Substantia nigra (tissue), 51 donors: ENCODE measurements at places on chromosomes 11 and 22.

DNA sequence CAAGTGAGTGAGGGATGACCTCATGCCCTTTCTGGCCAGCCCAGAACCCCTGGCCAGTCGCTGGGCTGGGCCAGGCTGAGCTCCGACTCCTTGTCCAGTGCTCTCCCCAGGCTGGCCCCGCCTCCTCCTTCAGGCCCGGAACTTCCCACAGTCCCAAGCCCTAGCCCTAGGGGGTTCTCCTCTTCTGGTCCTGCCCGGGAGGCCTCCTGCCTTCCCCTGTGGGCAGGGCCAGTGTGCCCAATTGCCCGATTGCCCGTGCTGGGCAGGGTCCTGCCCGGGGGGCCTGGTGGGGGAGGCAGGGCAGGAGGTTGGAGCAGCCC is 4.2 kb downstream of the TCIRG1 start:
- DNase-seq = no peak

GRCh38 chr11:131928992-131929391 is 558.6 kb downstream of the NTM start:
- DNase-seq = peak; percentile 20

DNA sequence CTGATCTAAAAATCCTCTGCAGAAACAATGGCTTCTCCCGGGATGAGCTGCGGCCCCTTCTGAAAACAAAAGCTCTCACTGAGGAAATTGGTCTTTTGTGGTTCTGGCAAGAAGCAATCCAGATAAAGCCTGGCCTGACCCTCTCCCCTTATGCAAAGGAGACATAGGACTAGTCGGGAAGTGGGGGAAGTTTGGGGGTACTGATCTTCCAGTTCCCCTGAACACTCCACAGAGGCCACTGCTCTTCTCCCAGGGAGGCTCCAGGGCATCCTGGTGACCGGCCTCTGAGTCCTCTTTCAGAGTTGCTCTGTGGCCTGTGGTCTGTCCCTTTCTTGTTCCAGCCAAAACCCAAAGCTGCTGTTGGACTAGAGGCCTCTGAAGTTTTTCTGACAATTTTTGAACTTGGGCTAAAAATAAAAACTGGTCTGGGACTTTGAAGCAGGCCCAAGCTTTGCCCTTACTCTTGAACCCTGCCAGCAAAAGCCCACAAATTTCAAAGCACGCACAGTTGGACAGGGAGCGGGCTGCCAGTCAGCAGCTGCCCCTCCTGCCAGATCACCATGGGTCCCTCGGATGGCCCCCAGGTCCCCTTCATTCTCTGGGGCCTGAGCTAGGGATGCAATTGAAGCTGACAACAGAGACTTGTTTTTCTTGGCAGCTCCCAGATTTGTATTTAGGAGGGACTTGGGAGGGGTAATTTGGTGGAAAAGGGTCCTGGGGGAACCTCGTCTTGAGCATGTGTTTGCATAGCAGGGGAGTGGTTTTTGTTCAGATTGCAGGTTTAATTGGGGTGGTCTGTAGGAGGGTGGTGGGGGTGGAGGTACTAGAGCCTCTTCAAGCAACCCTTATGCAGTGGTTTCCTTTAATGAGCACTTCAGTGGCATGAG is 381.6 kb upstream of the CADM1 start:
- no peak for DNase-seq

DNA sequence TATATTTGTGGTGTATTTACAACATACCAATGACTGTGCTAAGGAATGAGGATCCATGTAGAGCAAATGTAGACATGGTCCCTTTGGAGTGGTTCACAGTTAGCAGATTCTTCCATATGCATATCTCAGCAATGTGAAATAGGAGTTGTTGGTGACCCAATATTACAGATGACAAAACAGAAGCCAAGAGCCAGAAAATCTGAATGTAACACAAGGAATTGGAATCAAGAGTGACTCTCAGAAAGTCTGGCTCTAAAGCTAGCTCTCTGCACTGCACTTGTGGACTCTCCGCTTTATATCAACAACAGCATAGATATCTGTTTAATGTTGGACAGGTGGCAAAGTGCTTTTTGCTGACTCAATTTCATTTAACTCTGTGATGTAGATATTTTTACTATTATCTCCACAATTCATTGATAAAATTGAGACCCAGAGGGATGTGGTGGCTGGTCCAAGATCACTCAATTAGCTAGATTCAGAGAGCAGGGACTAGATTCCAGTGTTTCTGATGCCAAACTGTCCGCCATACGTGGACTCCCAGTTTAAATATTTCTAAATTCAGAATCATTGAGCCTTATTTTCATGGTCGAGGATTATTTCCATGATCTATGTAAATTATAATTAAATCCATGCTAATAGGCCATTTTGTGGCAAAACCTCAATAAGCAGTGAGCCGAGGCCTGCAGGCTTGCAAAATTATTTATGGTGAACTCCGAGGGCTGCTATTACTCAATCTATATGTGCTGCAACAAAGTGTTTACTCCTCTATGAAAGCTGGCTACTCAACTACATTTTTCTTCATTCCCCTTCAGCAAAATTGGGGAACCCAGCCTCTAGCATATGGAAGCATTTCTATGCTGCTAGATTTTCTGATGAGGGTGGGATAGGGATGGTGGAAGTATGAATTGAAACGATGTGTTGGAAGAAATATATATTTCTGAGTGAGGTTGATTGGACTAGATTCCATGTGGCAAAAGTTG is 21.1 kb upstream of the TENM4 start:
- no peak for DNase-seq

DNA sequence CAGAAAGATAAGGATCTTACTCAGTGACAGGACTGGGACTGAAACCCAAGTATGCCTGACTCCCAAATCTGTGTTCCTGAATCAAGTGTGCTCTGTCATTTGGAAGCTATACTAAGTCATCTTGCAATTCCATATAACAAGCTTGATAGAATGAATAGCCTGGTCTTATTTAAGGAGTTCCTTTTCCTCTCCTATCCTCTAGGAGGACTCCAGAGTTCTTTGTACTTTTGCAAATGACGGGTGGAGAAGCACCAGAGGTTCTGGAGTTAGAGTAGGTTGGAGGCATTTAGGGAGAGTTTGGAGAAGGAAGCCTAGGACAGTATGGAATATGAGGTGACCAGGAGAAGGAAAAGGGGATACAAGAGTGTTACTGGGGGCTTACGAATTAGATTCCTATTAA is 92.9 kb upstream of the RCN1 start:
- no peak for DNase-seq

DNA sequence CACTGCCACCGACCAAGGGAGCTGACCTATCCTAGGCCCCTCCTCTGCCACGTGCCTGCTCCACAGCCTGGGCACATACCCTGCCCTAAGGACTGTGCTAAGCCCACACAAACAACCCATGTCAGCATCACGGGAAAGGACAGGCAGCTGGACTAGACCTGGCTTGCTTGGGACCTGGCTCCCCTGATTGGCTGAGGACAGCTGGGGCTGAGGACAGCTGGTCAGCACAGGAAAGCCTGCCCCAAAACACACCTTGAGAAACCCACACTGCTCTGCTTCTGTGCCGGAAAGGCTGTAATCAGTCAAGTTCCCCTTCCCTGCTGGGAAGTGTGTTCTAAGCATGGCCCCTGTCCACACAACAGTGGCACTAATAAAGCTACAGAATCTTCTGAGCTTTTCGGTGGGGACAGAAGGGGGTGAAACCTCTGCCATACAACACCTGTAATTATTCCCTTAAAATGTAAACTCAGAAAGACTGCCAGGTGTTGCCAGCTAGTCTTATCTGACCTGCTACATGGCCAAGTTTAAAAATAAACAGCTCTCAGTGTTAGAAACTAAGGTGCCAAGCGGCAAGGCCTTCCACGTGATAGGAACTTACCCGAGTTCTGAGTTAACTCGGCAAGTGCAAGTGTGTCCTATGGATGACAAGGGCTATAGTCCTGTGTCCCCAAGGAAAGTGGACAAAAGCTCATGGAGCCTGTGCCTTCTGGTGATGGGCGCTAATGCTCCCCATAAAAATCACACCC is 35.7 kb upstream of the ARFGAP3 start:
- DNase-seq = no peak

- no peak for DNase-seq
These were observed 1087.1 kb downstream of the TBC1D22A start for GRCh38 chr22:47849576-47849975.

- no peak for DNase-seq
These were observed 288.3 kb upstream of the ANO3 start for GRCh38 chr11:26043665-26044064.

- no peak for DNase-seq
These were observed 207.5 kb downstream of the CTTN start for GRCh38 chr11:70605846-70606245.

DNA sequence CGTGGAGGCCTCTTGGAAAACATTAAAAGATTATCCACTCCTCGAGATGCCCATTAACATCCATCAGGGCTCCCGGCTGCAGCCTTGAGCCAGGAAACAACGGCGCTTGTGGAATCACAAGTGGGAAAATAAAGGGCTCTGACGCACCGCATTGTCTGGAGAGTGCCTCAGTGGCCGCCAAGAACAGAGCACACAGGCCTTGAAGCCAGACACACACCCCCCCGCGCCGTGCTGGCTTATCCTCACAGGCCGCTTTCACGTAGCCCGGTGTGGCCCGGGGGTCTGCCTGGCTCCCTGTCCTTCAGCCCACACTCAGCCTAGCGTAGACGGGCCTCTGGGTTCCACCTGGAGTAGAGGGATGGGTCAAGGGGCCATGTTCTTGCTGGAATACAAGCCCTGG is 1020.5 kb downstream of the BRD1 start:
- no peak for DNase-seq

GRCh38 chr11:67486481-67487195 is 3.8 kb downstream of the AIP start:
- DNase-seq = no peak

DNA sequence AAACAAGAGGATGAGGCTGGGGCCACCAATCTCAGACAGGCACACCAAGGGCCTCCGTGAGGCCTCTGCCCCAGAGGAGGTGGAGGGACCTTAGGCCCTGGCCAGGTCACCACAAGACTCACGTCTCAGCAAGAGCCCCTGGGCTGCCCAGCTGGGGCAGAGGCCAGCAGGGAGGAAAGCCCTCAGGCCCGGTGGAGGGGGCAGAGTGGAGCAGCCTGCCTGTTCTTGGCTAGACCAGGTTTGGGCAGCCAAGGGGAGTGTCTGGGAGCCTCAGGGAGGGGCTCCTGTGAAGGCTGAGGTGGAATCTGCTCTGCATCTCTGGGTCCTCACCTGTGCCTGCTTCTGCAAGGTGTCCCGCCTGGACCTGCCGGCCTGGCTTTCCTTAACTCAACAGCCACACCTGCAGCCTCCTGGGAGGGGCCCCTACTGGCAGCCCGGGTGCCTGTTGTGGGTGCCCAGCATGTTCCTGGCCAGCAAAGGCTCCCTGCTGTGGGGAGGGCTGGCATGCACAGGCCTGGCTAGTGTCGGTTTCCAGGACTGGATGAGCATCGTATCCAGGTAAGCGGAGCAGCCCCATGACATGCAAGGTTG is 11.9 kb downstream of the TTLL12 start:
- DNase-seq = no peak

GRCh38 chr11:108796551-108796950 is 131.7 kb downstream of the DDX10 start:
- no peak for DNase-seq

GRCh38 chr22:37932821-37933578 is 20.4 kb downstream of the C22orf23 start:
- DNase-seq = no peak

DNA sequence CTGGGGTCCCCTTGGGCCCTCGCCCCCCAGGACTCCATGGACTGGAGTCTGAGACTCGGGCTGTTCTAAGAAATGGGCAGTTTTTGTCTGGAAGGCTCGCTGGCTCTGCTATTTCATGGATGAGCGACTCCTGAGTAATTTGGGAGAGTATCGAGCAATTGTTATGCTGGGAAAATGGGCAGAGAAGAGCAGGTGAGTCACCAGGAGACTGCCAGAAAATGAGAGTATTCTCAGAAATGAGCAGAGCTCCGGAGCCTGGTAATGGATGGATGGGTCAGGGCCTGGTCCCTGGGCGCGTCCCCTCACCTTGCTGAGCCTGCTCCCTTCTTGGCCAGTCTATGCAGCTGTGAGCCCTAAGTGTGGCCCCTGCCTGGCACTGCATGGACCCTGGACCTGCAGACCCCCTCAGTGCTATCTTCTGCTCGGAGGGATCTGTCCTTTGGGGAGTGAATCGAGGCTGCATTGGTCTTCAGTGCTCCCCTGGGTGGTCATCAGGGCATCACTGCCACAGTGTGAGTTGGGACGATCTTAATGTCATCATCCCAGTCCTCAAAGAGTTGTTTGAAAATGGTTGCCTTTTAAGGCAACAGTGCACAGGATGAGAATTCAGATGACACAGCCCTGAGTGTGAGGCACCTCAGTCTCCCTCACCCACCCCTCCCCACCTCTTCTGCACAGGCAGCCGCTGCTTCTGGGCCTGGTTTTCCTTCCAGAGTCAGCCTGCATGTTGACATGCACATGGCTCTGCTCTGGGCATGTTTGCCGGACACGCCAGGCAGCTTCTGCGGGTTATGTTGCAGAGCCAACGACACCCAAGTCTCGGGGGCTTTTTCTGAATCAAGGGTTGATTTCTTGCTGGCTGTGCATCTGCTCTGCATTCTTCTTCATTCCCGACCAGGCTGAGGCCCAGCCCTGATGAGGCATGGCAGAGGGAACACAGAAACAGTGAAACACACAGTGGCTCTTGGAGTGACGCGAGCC is 519.0 kb downstream of the TBC1D22A start:
- no peak for DNase-seq

- no peak for DNase-seq
These were observed 6.1 kb downstream of the TNNT3 start for GRCh38 chr11:1925373-1926155.

GRCh38 chr11:119828006-119828405 is 99.0 kb upstream of the NECTIN1 start:
- DNase-seq = no peak

DNA sequence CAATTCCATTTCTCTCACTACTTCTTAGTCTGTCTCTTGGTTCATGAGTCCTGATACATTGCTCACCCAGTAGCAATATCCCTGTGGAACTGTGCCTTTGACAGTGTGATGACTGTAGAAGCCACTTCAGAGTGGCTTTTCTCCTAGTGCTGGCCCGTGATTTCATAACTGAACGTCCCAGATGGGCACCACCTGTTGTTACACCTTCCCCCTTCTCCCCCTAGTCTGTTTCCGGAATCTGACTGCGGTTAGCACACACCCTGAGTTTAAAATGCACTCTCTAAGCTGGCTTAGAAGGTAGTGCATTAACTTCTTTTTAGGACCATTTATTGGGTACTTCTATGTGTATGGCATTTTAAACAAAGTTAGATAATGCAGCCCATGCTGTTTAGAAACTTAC is 83.0 kb downstream of the ALX4 start:
- no peak for DNase-seq

- no peak for DNase-seq
These were observed 536.5 kb downstream of the NTM start for GRCh38 chr11:131906963-131907362.

GRCh38 chr11:118311518-118311917 is 7.0 kb downstream of the CD3E start:
- DNase-seq = no peak
